ENCODE measurements at places on chromosomes 6 and 20. TPM values are rescaled to one million over a fixed set of nuclear protein-coding genes. Genes with fewer than 3 reads are reported as not detected.

The LGSN gene
- not detected for total RNA-seq

The ZBTB46 gene
- total RNA-seq = 3.9 TPM

The HLA-DRB5 gene
- total RNA-seq = not detected

The MYL9 gene
- 97.7 TPM for total RNA-seq

The OR2H2 gene
- total RNA-seq = not detected

The ZNF76 gene
- total RNA-seq = 16.1 TPM

The TPD52L1 gene
- total RNA-seq = 1.3 TPM

The BTNL2 gene
- not detected for total RNA-seq

The OR2J3 gene
- total RNA-seq = not detected

The OXT gene
- not detected for total RNA-seq

The MOXD1 gene
- total RNA-seq = 2.9 TPM

The HLA-G gene
- not detected for total RNA-seq

The TRERF1 gene
- 2.9 TPM for total RNA-seq

The SOX12 gene
- 10.0 TPM for total RNA-seq

The LY6G6C gene
- not detected for total RNA-seq

The COL9A1 gene
- not detected for total RNA-seq

The VEGFA gene
- 219 TPM for total RNA-seq
